DMS79 treated with DMSO at 0.1 percent for 48 hours (cell line): ENCODE measurements at places on chromosomes 6 and 20.

- no peak for DNase-seq
These were observed 47.2 kb downstream of the KIF13A start for GRCh38 chr6:17940151-17940792.

DNA sequence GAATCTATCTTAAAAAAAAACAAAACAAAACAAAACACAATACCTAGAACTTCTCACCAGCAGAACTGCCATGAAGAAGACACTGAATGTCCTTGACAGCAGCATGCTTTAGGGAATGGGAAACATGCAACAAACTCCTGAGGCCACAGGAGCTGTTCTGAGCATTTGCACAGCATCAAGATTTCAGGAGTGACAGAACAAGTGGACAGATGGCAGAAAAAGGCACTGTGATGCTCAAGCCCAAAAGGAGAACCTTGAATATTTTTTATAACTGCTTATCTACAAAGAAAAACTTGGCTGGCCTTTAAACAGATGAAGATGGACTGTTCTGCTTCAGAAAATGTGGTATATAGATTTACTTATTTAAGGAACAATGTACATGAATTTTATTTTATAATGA is 158.9 kb downstream of the RALGAPA2 start:
- DNase-seq: no peak

- DNase-seq: no peak
These were observed 1.2 kb upstream of the RAB22A start for GRCh38 chr20:58308290-58308679.

DNA sequence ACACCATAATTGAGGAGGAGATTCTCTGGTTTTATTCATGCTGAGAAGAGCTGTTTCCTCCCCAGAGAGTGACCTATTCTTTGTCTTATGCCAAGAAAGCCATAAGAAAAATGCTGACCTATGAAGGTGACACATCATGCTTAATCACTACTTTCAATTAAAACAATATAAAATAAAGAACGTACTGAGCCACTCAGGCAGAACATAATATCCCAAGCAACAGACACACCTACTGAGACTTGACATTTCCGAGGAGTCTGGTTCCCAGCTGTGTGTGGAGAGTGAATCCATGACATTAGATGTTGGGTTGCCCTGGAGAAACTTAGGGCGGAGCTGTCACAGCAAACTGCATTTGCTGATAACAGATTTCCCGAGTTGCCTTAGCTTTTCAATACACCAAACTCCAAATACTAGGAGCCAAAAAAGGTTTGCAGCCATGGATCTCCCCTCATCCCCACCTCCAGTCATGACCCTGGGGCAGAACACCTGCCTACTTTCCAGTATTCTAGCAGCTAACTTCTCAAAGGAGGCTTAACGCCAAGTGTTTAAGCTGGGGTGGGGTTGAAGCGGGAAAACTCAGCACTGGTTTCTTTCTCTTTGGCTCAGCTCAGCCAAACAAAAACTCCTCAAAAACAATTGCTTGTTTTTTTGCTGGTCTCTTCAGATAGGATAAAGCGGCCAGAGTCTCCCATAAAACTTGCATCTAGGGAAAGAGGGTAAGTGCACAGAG is 92.2 kb downstream of the BACH2 start:
- no peak for DNase-seq

GRCh38 chr6:55957961-55958422 is 82.6 kb upstream of the BMP5 start:
- DNase-seq: no peak

- no peak for DNase-seq
These were observed 189.0 kb upstream of the CDYL start for GRCh38 chr6:4587171-4587570.

- DNase-seq: no peak
These were observed 66.2 kb downstream of the GMDS start for GRCh38 chr6:2179241-2179640.

DNA sequence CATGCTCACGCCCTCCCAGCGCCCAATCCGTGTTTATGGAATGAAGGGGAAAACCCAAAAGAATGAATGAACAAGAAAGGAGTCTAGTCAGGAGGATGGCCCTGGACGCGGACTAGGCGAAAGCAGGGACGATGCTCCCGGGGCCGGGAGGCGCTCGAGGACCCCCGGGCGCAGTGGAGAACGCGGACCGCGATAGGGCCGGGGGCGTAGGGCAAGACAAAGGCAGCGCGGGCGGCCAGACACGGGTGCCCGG is 758 bp downstream of the GCLC start:
- DNase-seq: no peak

GRCh38 chr20:22370137-22370536 is 214.2 kb downstream of the FOXA2 start:
- DNase-seq: no peak

GRCh38 chr6:99305021-99305554 is 44.4 kb downstream of the FAXC start:
- no peak for DNase-seq

DNA sequence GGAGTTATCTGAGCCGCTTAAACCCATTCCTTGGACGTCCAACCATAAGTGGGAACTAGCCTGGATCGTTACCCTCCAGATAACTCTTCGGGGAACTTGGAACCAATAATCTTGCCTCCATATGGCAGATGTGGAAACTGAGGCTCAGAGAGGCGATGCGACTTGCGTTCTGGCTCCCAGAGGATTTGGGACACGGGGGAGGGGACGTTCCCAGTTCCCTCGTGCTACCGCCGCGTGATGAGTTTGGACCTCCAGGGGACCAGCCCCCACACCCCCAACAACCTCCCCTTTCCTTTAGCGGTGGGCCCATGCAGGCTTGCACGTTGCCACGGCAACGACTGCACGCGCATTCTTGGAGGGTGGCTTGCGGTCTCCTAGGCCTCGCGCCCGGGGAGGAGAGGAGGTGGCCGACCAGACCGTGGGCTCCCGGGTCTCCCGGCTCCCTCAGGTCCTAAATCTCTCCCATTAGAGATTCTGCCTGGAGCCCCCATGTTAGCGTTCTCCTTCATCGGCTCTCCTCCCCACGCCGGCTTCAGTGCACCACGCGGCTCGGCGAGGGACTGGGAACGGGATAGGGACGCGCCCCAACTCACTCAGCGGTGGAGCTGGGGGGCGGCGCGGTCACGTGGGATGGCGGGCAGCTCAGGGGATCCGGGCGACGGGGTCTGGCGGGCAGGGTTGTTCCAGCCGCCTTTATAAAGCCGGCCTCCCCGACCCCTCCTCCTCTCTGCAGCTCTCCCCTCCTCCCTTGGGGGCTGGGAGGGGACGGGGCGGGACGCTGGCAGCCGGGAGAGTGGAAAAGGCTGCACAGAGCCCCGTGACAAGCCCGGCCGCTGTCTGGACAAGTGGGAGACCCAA is at the start of gene PLTP:
Gene PLTP, minus strand, starts transcription at position 670 of the 858 bp plus-strand sequence. CDS start 703 bp downstream, outside the sequence.
- no peak for DNase-seq

DNA sequence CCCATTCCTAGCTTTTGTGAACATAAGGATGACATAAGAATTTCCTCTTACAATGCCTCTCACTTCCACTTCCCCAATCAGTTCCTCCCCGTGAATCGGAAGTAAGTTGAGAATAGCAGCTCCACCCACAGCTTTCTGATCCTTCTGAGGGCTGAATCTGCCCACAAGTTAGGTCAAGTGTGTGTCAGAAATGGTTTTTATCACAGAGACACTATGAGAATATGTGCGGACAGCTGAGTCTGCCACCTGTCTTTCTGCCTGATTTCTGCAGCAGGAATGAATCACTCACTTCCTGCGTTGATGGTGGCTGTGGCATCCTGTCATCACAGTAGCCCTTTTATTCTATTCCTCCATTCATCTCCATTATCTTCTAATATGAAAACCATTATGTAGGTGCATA is 70.2 kb downstream of the RIN2 start:
- no peak for DNase-seq

- no peak for DNase-seq
These were observed 36.5 kb upstream of the GFRAL start for GRCh38 chr6:55290736-55291135.
